ENCODE measurements at places on chromosomes 16 and 17.

DNA sequence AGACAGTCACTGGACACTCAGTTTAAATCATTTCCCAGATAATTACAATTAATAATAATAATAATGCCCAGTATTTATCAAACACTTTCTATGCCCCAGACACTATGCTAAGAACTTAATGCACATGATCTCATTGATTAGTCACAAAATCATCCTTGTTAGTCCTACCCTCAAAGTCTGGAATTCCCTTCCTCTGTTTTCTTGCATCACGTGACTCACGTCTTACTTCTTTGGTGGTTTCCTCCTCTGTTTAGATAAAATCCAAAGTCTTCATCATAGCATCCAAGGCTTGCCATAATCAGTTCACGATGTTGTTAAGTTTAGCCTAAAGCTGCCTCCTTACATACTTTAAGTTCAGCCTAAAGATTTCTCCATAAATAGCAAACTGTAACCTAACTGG lies 471.9 kb downstream of the PMP22 start:
- no peak for DNase-seq

- DNase-seq = no peak
These were observed 5.9 kb upstream of the ADCY7 start for GRCh38 chr16:50260206-50261159.

- DNase-seq = no peak
These were observed 465.7 kb downstream of the HAPSTR1 start for GRCh38 chr16:9556949-9557665.

GRCh38 chr16:65700596-65700995 lies 578.7 kb upstream of the CDH11 start:
- no peak for DNase-seq

DNA sequence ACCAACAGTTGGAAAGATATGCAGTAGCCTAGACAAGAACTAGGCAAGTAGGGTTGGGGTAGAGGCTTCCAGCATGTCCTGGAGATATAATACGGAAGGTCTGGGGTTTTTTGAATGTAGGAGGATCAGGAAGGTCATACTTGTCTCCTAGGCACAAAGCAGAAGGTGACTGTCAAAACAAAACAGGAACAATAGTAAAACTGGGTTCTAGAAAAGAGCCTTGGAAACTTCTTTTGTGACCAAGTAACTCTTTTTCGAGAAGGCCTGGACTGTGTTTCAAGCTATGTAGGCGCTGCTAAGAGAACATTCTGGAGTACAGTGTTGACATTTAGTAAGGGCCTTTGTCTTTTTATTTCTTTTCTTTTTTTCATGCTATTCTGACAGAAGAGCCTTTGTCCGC lies 26.9 kb upstream of the TENT4B start:
- no peak for DNase-seq

DNA sequence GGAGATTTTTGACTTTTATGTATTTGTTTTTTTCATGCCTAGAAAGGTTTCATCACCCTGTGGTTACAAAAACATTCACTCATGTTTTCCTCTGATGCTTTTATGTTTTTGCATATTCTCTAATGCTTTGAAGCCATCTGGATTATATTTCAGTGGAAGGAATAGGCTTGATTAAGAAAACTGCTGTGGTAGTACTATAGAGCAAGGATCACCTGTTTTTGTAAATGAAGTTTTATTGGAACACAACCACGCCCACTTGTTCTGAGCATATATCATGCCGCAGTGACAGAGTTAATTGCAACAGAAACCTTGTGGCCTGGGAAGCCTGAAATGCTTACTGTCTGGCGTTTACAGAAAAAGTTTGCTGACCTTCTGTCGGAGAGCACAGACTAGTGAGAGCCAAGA lies 11.5 kb downstream of the COX10 start:
- DNase-seq = no peak

GRCh38 chr17:42039794-42040763 lies 10.3 kb downstream of the C17orf113 start:
- DNase-seq = no peak

All from stimulated activated CD4-positive, alpha-beta T cell treated with anti-CD3 and anti-CD28 coated beads, Interleukin-12 subunit alpha, Interleukin-12 subunit beta, amount 100 ng/mL, for 48 hours (primary cell).